ENCODE measurements at places on chromosomes 3 and 15.

- DNase-seq = peak; percentile 76
Observed at GRCh38 chr3:188950832-188951489, 220.8 kb upstream of the TPRG1 start.

- no peak for DNase-seq
Observed at GRCh38 chr3:120275618-120276017, 9.4 kb downstream of the GPR156 start.

DNA sequence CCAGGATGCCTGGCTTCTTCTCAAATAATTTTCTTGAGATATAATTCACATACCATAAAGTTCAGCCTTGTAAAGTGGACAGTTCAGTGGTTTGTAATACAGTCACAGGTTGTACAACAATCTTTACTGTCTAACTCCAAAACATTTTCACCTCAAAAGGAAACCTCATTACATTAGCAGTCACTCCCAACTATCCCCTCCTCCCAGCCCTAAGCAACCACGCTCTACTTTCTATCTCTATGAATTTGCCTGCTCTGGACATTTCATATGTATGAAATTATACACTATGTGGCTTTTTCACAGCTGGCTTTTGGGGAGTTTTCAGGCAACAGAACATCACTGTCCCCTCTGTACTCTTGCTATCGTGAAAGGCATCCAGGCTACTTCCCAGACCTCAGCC lies 17.5 kb downstream of the TGM5 start:
- DNase-seq = no peak

DNA sequence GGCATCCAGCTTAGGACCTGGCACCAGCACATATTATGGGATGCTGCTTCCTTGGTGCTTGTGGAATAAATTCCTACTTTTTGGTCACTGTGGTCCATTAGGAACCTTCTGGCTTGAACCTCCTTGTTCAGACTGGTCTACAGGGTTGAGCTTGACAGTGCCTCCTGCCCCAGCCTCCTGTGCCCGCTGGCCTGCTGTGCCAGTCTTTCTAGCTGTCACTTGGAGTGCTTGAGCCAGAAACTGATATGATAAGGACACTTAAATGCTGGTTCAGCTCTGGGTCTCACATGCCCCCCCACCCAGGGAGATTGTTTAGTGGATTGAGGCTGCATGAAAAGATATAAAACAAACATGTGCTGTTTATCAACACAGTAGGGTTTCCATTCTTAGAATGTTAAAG lies 147.8 kb downstream of the SLCO3A1 start:
- no peak for DNase-seq

DNA sequence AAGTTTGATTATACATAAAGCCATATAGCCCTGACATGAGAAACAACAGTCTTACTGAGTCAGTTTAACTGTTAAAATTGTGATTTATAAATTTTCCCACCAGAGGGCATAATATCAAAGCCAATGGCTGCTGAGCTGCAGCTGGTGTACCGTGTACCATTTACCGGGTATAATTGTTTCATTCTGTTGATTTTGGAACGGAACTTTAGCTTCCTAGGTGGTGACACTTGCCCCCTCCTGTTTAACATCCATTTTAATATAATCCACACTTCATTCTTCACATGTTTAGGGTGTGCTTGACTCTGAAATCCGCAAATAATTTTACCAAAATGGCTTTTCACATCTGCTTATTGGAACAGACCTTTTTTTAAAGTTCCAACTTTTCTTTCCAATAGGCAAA lies 72.8 kb downstream of the SLC9A9 start:
- DNase-seq = peak; percentile 21

GRCh38 chr15:73601451-73602445 lies 31.4 kb downstream of the NPTN start:
- DNase-seq = peak; percentile 66

GRCh38 chr3:194758716-194759115 lies 73.0 kb downstream of the FAM43A start:
- no peak for DNase-seq

GRCh38 chr3:167115331-167115934 lies 264.7 kb downstream of the ZBBX start:
- DNase-seq = no peak

- DNase-seq = no peak
Observed at GRCh38 chr15:48624700-48625099, 20.8 kb downstream of the FBN1 start.

GRCh38 chr15:50996641-50997040 lies 88.2 kb downstream of the AP4E1 start:
- DNase-seq = no peak
